IPS-NIHi11 (cell line): ENCODE measurements at places on chromosomes 3 and 15.

DNA sequence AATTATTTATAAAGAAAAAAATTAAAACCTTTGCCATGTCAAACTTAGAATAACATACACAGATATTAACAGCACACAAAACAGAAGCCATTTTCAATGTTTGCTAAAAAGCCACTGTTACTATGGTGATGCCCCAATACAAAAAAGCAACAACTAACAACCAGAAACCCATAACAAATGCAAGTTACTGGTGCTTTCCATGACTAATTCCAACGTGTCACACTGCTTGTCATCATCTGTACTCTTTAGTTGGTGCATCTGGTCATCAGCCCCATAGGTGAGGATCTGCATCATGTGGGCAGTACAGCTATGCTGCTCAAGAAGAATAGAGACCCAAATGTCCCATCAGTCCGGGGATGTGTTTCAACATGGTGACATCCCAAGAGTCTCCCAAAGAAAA, 52.8 kb downstream of the ATP8B4 start:
- DNase-seq = no peak

DNA sequence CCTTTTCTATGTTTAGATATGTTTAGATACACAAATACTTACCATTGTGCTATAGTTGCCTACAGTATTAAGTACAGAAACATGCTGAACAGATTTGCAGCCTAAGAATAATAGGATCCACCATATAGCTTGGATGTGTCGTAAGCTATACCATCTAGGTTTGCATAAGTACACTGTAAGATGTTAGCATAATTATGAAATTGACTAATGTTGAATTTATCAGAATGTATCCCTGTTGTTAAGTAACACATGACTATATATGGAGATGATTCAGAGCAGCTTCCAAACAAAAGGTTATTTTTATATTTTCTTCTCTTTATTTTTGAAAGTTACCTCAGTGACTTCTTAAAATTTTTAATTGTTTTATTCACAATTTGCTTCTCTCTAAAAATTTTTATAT, 2.4 kb downstream of the SLC28A2 start:
- no peak for DNase-seq

DNA sequence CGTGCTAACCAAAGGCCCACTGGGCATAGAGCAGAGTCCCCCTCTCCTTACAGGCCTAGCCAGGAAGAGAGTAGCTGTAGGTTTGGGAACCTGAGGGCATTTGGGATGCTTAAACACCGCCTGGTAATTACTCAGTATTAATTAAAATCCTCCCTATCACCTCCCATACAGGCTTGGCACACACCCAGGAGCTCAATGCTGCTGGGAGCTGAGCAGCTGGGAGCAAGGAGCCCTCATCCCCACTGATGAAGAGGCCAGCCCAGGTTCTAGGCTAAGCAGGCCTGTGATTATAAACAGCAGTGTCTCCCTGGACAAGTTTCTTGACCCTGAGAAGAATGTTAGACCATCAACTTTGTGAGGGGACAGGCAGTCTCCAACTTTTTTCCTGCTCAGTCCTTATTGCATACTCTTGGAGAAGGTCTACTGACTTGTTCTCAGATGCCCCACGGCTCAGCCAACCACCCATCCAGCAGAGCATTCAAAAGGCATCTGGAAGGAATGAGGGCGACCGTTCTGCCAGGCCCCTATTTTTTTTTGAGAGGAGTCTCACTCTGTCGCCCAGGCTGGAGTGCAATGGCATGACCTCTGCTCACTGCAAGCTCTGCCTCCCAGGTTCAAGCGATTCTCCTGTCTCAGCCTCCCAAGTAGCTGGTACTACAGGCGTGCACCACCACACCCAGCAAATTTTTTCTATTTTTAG, 1.3 kb upstream of the PRKAR2A start:
- no peak for DNase-seq

- DNase-seq = no peak
Measured at GRCh38 chr3:138492980-138493675, 58.7 kb downstream of the ESYT3 start.

DNA sequence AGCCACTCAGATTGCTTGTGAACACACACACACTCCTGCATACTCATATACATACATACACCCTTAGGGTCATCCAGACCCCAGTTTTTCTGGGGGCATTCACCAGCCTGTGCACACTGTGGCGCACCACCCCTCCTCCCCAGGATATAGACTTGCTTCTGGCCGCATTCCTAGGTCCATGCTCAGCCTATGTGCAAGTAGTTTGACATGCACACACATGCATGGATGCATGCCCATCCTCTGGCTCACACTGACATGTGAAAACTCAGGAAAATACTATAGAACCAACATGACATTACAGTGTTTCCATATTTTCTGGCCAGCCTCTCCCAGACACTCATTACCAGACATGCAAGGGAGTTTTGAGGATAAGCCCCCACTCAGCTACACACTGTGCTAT, 79.3 kb upstream of the POLG start:
- no peak for DNase-seq
